Cerebellar cortex (tissue), 1 donor: ENCODE measurements at places on chromosomes 1 and 21.

DNA sequence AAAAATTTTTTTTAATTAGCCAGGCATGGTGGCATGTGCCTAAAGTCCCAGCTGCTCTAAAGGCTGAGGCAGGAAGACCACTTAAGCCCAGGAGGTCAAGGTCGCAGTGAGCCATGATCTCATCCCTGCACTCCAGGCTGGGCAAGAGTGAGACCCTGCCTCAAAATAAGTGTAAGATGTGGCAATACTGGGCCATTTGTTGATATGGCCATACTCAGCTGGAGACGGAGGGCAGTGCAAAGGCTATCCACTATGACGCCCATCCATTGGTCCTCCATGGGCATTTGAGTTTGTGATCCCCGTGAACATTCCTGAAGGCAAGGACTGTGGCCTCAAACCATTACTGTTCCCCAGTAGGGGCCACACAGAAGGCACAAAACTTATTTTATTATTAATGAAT lies 1.5 kb downstream of the CASP9 start:
- DNase-seq, result no peak

DNA sequence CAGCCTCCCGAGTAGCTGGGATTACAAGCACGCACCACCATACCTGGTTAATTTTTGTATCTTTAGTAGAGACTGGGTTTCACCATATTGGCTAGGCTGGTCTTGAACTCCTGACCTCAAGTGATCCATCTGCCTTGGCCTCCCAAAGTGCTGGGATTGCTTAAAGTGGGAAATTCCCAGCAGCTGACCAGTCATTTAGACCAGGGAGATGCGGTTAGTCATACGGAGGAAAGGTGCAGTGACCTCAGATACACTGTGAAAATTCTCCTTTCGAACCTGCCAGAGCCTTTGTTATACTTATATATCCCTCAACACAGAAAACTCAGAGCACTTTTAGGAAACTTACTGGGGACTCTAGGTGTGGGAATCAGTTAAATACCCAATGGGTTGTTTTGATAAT lies 39.6 kb downstream of the MAP10 start:
- DNase-seq, result no peak

DNA sequence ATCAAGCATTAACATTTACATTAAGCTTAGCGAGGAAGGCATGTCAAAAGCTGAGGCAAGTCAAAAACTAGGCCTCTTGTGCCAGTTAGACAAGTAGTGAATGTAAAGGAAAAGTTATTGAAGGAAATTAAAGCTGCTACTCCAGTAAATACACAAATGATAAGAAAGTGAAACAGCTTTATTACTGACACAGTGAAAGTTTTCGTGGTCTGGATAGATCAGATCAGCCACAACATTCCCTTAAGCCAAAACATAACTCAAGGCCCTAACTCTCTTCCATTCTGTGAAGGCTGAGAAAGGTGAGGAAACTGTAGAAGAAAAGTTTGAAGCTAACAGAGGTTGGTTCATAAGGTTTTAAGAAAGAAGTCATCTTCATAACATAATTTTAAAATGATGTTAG lies 131.9 kb downstream of the VAV3 start:
- no peak for DNase-seq

- DNase-seq, result no peak
Observed at GRCh38 chr1:195618287-195618686, 990.0 kb downstream of the KCNT2 start.

DNA sequence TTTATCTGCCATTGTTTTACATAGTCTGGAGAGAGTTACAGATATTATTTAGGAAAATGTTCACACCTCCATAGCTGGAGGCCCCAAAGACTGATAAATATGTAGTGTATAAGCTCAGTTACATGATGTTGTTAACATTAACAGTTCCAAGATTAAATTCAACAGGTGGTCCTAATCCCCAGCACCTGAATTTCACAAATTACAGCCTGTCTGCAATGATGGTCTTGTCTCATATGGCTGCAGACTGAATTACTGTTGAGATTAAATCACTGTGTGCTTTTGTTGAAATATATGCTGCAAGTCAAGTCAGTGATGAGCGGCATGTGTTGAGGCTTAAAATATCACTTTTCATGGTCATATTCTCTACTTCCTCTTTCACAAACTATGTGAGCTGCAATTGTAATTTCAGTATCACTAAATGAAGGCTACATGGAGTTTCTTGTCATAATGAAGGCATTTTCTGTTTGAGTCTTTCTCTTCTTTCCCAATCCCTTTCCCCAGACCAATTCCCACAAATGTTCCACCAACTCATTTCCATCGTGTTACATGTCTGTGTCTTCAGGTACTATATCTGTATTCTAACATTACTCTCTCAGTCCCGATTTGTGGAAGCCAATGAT lies 4.2 kb downstream of the ST6GALNAC5 start:
- no peak for DNase-seq

GRCh38 chr1:99969260-99969728 lies 502 bp upstream of the SLC35A3 start:
- DNase-seq, result no peak

- DNase-seq, result no peak
Observed at GRCh38 chr1:10613340-10613739, 138.6 kb downstream of the PEX14 start.

GRCh38 chr1:208536212-208536611 lies 292.0 kb upstream of the PLXNA2 start:
- DNase-seq, result no peak
